ENCODE measurements at places on chromosomes 1 and 21. TPM values are rescaled to one million over a fixed set of nuclear protein-coding genes. Genes with fewer than 3 reads are reported as not detected.

AMPD1 gene
- polyA plus RNA-seq: 0.52 TPM

- peak; percentile 88 for DNase-seq
- peak overlapping the region; percentile 98 for H3K27ac ChIP-seq
- H3K4me1 ChIP-seq: peaks cover 90% of the 10 kb centered on the region
- peaks cover 26% of the 10 kb centered on the region for H3K36me3 ChIP-seq
Observed at GRCh38 chr1:8423269-8423691, 105.4 kb downstream of the SLC45A1 start.

DNA sequence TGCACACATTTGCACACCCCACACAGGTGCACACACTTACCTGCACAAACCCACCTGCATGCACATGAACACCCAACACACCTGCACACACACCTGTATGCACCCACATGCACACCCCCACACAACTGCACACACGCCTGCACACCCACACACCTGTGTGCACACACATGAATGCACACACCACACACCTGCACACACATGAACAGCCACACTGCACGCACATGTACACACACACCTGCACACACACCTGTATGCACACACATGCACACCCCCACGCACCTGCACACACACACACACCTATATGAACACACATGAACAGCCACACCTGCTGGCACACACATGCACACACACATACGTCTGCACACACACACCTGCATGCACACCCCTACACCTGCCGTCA, 17.9 kb upstream of the TTC34 start:
- H3K36me3 ChIP-seq: no peaks in the 10 kb centered on the region
- H3K27ac ChIP-seq: no peak overlapping the region
- no peak overlapping the region for H3K4me3 ChIP-seq
- no peaks in the 10 kb centered on the region for H3K27me3 ChIP-seq
- H3K4me1 ChIP-seq: peaks cover 5% of the 10 kb centered on the region

DNA sequence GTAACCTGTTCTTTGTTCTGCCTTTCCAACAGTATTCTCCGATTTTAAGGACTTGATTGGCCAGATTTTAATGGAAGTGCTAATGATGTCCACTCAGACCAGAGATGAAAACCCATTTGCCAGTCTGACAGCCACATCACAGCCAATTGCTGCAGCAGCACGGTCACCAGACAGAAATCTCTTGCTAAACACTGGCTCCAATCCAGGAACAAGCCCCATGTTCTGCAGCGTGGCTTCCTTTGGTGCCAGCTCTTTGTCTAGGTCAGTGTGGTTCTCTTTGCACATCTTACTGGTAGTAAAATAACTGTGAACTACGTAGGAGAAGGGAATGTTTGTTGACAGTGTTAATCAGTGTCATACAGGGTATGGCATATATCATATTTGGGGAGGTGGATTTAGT, 72.7 kb downstream of the UBE4B start:
- no peak overlapping the region for H3K27ac ChIP-seq
- H3K4me3 ChIP-seq: no peak overlapping the region
- H3K36me3 ChIP-seq: peaks cover 50% of the 10 kb centered on the region
- DNase-seq: no peak

GRCh38 chr1:107950464-107950863, 14.5 kb downstream of the VAV3 start:
- H3K4me1 ChIP-seq: peaks cover 78% of the 10 kb centered on the region
- H3K36me3 ChIP-seq: no peaks in the 10 kb centered on the region
- no peak for DNase-seq
- no peak overlapping the region for H3K27ac ChIP-seq

GRCh38 chr21:42439284-42440186, 35.8 kb downstream of the UBASH3A start:
- DNase-seq: peak; percentile 66
- H3K4me1 ChIP-seq: no peaks in the 10 kb centered on the region
- H3K4me3 ChIP-seq: no peak overlapping the region

DNA sequence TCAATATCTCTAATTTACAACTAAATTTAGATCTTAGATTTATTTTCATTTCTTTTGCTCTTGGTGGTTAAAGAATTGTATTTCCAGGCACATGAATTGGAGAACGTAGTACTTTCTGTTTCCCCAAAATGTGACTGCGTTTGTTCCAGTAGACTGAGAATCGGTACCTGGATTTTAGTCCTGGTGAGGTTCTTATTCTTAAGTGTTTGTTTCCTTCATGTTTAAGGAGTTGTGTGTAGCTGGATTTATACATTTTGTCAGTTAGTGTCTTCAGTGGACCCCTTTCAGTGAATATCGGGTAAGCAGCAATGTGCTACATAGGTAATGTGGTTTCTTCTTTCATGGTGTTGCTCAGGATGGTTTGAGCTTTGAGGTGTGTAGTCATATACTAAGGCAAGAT, 6.8 kb downstream of the MIER1 start:
- no peak for DNase-seq
- peak overlapping the region; percentile 99 for H3K27ac ChIP-seq
- peak overlapping the region; percentile 65 for H3K4me3 ChIP-seq
- no peaks in the 10 kb centered on the region for H3K27me3 ChIP-seq
- peaks cover 25% of the 10 kb centered on the region for H3K4me1 ChIP-seq

PRR9 gene
- polyA plus RNA-seq: not detected

DNA sequence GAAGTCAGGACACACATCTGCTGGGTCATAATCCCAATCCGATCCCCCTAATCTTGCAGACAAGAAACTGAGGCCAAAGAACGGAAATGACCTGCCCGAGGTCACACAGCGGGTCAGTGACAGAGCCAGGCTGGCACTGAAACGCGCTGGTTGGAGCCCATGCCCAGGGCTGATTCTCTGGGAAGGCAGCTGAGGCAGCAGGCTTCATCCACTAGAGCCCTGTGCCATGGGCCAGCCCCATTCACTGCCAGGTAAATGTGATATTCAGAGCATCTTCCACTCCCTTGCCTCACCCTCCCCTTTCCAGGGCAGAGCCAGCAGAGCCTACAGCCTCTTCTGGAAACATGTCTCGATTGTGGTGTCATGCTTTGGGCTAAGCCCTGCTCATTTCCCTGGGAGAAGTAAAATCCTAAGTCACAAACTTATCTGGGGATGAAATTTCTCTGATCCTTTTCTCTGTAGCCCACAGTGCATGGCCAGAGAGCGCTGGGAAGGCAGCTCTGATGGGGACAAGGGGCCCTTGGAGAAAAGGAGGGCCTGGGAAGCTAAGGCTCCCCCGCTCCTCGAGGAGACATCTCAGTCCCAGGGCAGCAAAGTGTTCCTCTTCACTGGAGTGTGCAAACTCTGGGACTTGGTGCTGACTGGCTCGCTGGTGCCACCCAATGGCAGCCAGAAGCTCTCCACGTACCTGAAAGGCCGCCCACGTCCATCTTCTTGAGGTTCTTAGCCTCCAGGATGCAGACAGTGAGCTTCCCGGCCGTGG, 110.4 kb downstream of the SYT2 start:
- no peaks in the 10 kb centered on the region for H3K4me1 ChIP-seq
- no peaks in the 10 kb centered on the region for H3K27me3 ChIP-seq
- peaks cover 20% of the 10 kb centered on the region for H3K36me3 ChIP-seq
- no peak overlapping the region for H3K27ac ChIP-seq
- no peak overlapping the region for H3K4me3 ChIP-seq

ANGPTL3 gene
- polyA plus RNA-seq: not detected

GRCh38 chr1:108645564-108646184, 15.2 kb downstream of the HENMT1 start:
- no peak overlapping the region for H3K4me3 ChIP-seq
- no peaks in the 10 kb centered on the region for H3K27me3 ChIP-seq
- H3K4me1 ChIP-seq: peaks cover 46% of the 10 kb centered on the region
- H3K27ac ChIP-seq: peak overlapping the region; percentile 64
- DNase-seq: no peak

- DNase-seq: no peak
- peaks cover 23% of the 10 kb centered on the region for H3K4me1 ChIP-seq
- no peak overlapping the region for H3K27ac ChIP-seq
Observed at GRCh38 chr21:33261635-33262034, 4.5 kb upstream of the IL10RB start.

GRCh38 chr1:228308628-228309325, 97.9 kb downstream of the TRIM11 start:
- H3K27me3 ChIP-seq: no peaks in the 10 kb centered on the region
- no peak overlapping the region for H3K27ac ChIP-seq

KRTAP21-2 gene
- not detected for polyA plus RNA-seq

GRCh38 chr1:162276493-162276892, 100.2 kb downstream of the SPATA46 start:
- no peaks in the 10 kb centered on the region for H3K27me3 ChIP-seq
- no peak overlapping the region for H3K27ac ChIP-seq
- DNase-seq: no peak

GRCh38 chr1:45678489-45678888, 7.8 kb downstream of the GPBP1L1 start:
- H3K27me3 ChIP-seq: no peaks in the 10 kb centered on the region
- H3K36me3 ChIP-seq: peaks cover 13% of the 10 kb centered on the region
- no peak overlapping the region for H3K27ac ChIP-seq
- H3K4me1 ChIP-seq: peaks cover 100% of the 10 kb centered on the region

CFAP74 gene
- polyA plus RNA-seq: 0.03 TPM

CFHR1 gene
- polyA plus RNA-seq: 6.3 TPM

- no peak overlapping the region for H3K27ac ChIP-seq
- H3K36me3 ChIP-seq: no peaks in the 10 kb centered on the region
- no peak overlapping the region for H3K4me3 ChIP-seq
- no peak for DNase-seq
Observed at GRCh38 chr1:115466433-115466832, 128.4 kb upstream of the NGF start.

- H3K4me1 ChIP-seq: no peaks in the 10 kb centered on the region
- no peak for DNase-seq
- H3K27ac ChIP-seq: no peak overlapping the region
- H3K4me3 ChIP-seq: no peak overlapping the region
- H3K36me3 ChIP-seq: no peaks in the 10 kb centered on the region
Observed at GRCh38 chr1:68961143-68961542, 464.3 kb upstream of the DEPDC1 start.

DNA sequence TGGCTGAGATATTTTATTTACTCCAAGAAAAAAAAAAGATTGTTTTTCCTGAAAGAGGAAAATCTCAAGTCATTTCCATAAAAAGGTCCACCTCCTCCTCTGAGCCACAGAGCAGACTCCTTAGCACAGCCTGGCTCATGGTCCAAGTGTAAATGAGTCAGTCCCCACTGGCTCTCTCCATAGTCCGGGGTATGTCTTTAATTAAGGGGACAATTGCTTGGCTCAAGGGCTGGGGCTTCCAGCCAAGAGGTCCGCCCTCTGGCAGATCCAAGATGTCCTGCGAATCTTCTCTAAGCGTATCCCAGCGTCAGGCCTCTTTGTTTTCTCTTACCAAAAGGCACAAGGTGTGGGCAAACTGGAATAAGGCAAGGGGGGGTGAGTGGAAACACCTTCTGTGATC, 33.3 kb downstream of the FOXD2 start:
- H3K36me3 ChIP-seq: no peaks in the 10 kb centered on the region
- DNase-seq: no peak
- H3K4me1 ChIP-seq: no peaks in the 10 kb centered on the region
- H3K27me3 ChIP-seq: no peaks in the 10 kb centered on the region
- H3K27ac ChIP-seq: no peak overlapping the region
- H3K4me3 ChIP-seq: no peak overlapping the region

GRCh38 chr21:27498025-27498424, 531.1 kb upstream of the ADAMTS5 start:
- no peak overlapping the region for H3K4me3 ChIP-seq
- H3K4me1 ChIP-seq: no peaks in the 10 kb centered on the region
- no peak overlapping the region for H3K27ac ChIP-seq
- no peaks in the 10 kb centered on the region for H3K27me3 ChIP-seq
- no peaks in the 10 kb centered on the region for H3K36me3 ChIP-seq

CCDC27 gene
- polyA plus RNA-seq: not detected

GRCh38 chr1:32742956-32743355, 40.4 kb upstream of the SYNC start:
- no peaks in the 10 kb centered on the region for H3K36me3 ChIP-seq
- H3K27me3 ChIP-seq: peaks cover 36% of the 10 kb centered on the region
- H3K4me3 ChIP-seq: no peak overlapping the region
- peaks cover 8% of the 10 kb centered on the region for H3K4me1 ChIP-seq
- no peak for DNase-seq

DNA sequence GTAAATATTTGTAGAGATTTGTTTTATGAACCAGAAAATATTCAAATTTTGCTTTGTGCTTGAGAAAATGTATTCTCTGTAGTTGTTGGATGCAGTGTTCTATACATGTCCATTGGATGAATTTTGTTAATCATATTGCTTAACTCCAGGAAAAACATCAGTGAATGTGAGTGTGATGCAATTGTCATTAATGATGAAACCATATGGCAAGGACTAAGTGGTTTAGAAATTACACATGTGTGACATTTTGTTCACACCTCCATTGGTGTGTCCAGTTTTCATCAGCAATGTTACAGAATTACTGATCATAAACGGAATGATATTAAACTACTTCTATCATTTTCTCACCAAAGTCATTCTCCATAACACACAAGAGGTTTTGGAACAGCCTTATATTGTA, 151.8 kb upstream of the ST6GALNAC5 start:
- H3K27me3 ChIP-seq: no peaks in the 10 kb centered on the region
- DNase-seq: no peak
- H3K27ac ChIP-seq: no peak overlapping the region
- no peaks in the 10 kb centered on the region for H3K4me1 ChIP-seq

- H3K36me3 ChIP-seq: peaks cover 72% of the 10 kb centered on the region
- H3K4me1 ChIP-seq: peaks cover 5% of the 10 kb centered on the region
- no peak overlapping the region for H3K4me3 ChIP-seq
- DNase-seq: no peak
Observed at GRCh38 chr21:44071359-44072104, 35.7 kb upstream of the PWP2 start.

MRPS15 gene
- polyA plus RNA-seq: 94.3 TPM

KIAA0040 gene
- polyA plus RNA-seq: 19.1 TPM

GRCh38 chr1:32220746-32221580, 1.2 kb downstream of the TMEM234 start:
- no peak overlapping the region for H3K27ac ChIP-seq
- H3K36me3 ChIP-seq: peaks cover 38% of the 10 kb centered on the region
- no peaks in the 10 kb centered on the region for H3K27me3 ChIP-seq
- DNase-seq: no peak
- H3K4me1 ChIP-seq: peaks cover 40% of the 10 kb centered on the region

All from spleen (tissue), 13 donors.